ENCODE measurements at places on chromosomes 7 and 10. TPM values are rescaled to one million over a fixed set of nuclear protein-coding genes. Genes with fewer than 3 reads are reported as not detected.
A peak's percentile ranks its signal among the peaks of the same experiment; 100 is the strongest.

The PNLIPRP2 gene
- not detected for total RNA-seq

The IL2RA gene
- total RNA-seq: 5.6 TPM

GRCh38 chr10:57715233-57715632 is 552.5 kb downstream of the IPMK start:
- DNase-seq: no peak
- no peaks in the 10 kb centered on the region for H3K27me3 ChIP-seq
- H3K36me3 ChIP-seq: no peaks in the 10 kb centered on the region

DNA sequence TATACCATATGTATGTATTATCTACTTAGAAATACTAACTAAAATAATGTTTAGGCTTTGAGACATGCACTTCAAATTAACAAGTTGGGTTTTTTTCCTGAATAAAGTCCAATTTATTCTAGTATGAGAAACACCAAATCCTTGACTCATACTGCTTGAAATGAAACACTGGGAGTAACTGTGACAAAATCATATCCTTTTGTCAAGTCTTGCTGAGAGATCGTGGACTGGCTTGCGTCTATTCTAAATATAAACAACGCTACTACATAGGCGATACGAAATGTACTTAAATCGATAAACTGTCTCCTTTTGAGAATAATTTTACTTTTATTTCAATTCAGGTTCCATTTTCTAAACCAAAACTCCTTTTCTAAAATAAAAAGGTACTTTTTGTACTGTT is 16.3 kb downstream of the SMURF1 start:
- H3K27ac ChIP-seq: no peak overlapping the region
- no peaks in the 10 kb centered on the region for H3K4me1 ChIP-seq
- H3K4me3 ChIP-seq: no peak overlapping the region
- no peaks in the 10 kb centered on the region for H3K27me3 ChIP-seq

- H3K4me3 ChIP-seq: no peak overlapping the region
- no peak for DNase-seq
- H3K27ac ChIP-seq: no peak overlapping the region
- no peaks in the 10 kb centered on the region for H3K27me3 ChIP-seq
Measured at GRCh38 chr10:77290528-77291155, 347.0 kb downstream of the KCNMA1 start.

DNA sequence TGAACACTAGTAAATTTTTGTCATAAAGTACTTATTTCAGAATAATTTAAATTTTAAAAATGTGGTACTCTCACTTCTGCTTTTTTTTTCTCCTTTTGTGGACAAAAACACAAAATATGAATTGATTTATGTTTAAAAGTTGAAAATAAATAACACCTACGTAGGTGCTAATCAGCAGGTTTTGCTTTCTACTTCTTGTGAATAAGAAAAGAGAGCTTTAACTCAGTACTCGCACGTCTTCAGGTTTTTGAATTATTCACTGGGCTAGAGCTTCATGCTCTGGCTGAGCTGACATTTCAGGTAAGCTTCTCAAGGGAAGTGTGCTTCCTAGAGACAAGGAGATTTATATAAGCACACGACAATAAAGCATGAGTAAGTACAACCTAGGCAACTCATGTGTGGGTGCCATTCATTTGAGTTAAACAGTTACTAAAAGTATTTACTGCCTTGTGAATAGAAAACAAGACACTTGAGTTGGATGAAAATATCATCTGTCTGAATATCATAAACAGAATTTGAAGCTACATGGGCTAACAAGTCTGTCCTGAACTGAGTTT is 190.0 kb upstream of the POT1 start:
- H3K36me3 ChIP-seq: no peaks in the 10 kb centered on the region
- no peaks in the 10 kb centered on the region for H3K4me1 ChIP-seq
- no peak overlapping the region for H3K4me3 ChIP-seq

GRCh38 chr7:155490697-155491628 is 33.0 kb downstream of the EN2 start:
- H3K4me1 ChIP-seq: peaks cover 17% of the 10 kb centered on the region
- H3K4me3 ChIP-seq: peak overlapping the region; percentile 51
- DNase-seq: no peak
- peaks cover 16% of the 10 kb centered on the region for H3K27me3 ChIP-seq
- no peaks in the 10 kb centered on the region for H3K36me3 ChIP-seq
- no peak overlapping the region for H3K27ac ChIP-seq
